ENCODE measurements at places on chromosomes 6 and 20.
A peak's percentile ranks its signal among the peaks of the same experiment; 100 is the strongest.

- peak; percentile 59 for DNase-seq
These were observed 15.6 kb downstream of the L3MBTL3 start for GRCh38 chr6:130033949-130034348.

GRCh38 chr6:109526905-109527628 is 44.0 kb upstream of the ZBTB24 start:
- peak; percentile 89 for DNase-seq

DNA sequence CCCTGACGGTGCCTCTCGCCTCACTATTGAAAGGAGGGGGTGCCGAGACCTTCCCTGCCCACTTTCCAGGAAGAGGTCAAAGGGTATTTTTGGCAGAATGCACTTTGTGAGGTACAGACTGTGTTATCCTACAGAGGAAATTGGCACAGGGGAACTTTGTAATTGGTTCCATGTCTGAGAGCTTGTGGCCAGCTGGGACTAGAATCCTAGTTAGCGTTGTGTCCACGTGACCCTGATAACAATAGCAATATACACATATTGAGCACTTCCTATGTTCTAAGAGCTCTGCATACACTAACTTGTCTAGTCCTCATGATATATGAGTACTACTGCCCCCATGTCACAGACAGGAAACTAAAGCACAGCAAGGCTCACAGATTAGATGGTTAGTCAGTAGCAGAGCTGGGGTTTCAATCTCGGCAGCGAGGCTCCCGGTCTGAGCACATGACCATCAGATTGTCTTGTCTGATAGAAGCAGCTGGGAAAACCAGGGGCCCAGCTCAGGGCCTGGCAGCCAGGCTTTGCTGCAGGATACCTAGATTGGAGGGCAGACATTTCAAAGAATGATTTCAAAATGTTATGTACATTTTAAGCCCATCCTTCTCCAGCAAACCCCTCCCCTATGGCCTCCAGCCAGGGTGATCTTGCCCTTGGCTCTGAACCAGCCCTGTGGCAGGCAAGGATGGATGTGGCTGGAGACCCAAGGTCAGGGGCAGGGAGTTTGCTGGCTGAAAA is 1.4 kb downstream of the MAPK13 start:
- DNase-seq: peak; percentile 85

- no peak for DNase-seq
These were observed 260.6 kb downstream of the PRL start for GRCh38 chr6:22036275-22036674.

- no peak for DNase-seq
These were observed 47.6 kb upstream of the ADGRF4 start for GRCh38 chr6:47650553-47651432.

All from hematopoietic multipotent progenitor cell treated with erythropoietin and hydrocortisone succinate and interleukin-3 and kit ligand, for 4 days (in vitro differentiated cells).